ENCODE measurements at places on chromosomes 4 and X.

DNA sequence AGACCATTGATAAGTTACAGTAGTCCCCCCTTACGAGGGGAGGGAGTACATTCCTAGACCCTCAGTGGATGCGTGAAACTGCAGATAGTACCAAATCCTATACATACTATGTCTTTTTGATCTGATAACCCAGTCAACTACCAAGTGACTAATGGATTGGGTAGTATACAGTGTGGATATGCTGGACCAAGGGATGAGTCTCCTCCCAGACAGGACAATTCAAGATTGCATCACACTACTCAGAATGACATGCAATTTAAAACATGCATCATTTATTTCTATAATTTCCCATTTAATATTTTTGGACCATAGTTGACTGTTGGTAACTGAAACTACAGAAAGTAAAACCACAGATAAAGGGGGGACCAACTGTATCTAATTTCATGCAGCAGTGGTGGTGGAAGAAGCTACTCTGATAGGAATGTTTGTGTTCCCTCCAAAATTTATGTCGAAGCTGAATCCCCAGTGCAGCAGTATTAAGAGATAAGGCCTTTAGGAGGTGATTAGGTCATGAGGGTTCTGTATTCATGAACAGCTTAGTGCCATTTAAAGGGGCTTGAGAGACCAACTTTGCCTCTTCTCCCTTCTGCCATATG lies 11.9 kb downstream of the HADH start:
- no peak for DNase-seq

- no peak for DNase-seq
Measured at GRCh38 chrX:50067435-50068284, 133.1 kb downstream of the AKAP4 start.

- no peak for DNase-seq
Measured at GRCh38 chrX:124393238-124393637, 46.9 kb downstream of the SH2D1A start.

GRCh38 chrX:17474892-17475291 lies 99.9 kb downstream of the NHS start:
- DNase-seq = no peak

DNA sequence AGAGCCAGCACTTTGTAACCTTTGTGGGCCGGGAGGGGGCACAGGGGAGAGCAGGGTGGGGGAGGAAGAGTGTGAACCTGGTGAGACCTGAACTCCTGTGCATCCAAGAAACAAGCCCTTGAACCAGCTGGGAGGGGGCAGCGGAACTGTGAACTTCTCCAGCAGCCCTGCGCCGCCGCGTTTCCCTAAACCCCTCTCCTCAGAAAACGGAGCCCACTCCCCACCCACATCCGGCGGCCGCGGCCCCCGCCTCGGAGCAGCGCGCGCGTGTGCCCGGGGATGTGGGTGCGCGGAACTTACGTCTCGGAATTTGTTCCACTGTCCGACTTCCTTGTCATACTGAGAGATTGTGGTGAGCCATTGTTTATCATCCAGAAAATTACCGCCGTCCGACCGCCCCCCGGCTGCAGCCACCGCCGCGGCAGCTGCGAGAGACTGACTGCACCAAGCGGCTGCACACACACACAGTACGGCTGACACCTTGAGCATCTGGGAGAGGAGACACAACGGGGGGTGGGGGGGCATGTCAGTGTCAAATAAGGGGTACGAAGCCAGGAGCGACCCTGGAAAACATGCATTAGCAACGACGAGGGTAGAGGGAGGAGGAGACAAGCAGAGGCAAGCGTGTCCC lies 494 bp downstream of the SPOCK3 start:
- no peak for DNase-seq

DNA sequence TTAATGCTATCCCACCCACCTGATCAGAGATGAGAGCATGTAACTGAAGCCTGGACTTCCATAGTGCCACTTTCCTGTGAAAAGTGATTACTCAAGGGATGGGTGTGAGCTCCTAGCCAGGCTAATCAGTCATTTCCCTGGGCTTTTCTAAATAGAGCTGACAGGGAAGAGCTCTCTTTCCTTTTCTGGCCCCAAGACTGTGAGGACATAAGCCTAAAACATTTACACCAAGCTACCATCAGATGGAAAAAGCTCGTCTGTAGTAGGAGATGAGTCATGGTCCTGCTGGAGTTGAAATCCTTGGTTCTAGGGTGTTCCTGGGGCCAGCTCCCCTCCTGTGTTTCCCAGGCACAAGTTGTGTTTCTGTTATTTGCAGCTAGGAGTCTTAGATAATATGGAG lies 52.4 kb upstream of the NDP start:
- no peak for DNase-seq

GRCh38 chr4:101174679-101175345 lies 172.5 kb downstream of the PPP3CA start:
- no peak for DNase-seq

DNA sequence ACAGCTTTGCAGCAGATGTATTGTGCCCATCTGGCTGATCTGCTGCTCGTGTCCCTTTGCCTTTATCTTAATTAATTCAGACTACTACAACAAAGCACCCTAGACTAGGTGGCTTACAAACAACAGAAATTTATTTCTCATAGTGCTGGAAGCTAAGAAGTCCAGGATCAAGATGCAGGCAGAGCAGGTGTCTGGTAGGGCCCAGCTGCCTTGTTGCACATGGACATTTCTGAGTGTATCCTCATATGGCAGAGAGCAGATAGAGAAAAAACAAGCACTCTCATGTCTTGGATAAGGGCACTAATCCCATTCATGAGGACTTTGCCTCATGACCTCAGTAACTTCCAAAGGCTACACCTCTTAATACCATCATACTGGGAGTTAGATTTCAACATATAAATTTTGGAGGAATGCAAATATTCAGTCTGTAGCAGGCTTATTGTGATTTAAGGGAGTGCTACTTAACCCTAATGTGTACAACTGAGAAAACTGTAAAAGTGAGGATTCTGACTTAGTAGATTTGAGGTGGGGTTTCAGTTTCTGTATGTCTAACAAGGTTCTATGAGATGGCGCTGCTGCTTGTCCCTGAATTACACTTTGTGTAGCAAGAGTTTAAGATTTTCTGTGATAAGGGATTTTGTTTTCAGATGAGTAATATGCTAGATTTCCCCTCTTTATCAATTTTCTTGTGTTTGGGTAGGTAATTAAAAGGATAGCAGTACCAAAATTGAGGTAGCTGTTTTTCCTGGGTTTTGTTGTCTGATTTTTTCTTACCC lies 473.2 kb upstream of the TECRL start:
- no peak for DNase-seq

DNA sequence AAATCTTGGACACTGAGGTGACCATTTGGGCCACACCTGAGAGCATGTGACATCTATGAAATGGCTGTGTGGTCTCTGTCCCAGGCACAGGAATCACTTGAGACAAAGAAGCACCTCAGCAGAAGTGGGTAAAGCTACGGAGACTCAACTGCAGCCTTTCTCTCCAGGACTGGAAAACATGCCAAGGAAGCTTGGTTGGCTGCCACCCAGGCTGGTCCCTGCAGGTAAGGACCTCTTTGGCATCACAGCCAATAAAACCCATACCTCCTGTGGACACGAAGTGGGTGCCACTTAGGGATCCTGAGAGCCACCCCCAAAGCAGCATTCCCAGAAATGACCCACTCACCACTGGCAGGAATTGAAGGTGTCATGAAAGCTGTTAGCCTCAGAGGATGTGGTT lies 74.6 kb downstream of the LEF1 start:
- no peak for DNase-seq

DNA sequence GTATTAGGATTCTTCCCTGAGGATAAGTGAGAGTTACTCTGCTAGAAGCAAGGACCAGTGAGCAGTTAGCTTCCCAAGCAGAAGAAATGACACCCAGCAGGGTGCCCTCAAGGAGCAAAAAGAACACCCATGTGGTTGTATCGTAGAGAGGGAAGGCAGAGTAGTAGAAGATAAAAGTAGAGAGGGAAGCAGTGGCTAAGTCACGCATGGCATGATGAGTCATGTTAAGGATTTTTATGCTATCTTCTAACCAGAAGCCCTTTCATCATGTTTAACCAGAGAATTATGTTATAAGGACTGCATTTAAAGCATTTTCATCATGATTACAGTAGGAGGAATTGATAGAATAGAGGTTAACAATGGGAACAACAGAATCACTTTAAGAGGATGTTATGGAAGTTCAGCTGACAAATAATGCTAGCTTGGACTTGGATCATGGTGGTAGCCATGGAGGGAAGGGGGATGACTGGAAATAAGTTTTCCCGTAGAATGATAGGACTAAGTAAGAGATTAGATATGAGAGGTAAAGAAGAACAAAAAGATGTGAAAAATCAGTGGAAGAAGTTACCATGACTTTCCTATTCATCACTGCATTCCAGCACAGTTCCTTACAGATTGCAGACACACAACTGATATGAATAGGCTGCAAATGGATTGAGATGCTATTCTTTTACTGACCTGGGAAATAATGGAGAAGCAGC lies 383.5 kb upstream of the INTU start:
- DNase-seq = no peak

DNA sequence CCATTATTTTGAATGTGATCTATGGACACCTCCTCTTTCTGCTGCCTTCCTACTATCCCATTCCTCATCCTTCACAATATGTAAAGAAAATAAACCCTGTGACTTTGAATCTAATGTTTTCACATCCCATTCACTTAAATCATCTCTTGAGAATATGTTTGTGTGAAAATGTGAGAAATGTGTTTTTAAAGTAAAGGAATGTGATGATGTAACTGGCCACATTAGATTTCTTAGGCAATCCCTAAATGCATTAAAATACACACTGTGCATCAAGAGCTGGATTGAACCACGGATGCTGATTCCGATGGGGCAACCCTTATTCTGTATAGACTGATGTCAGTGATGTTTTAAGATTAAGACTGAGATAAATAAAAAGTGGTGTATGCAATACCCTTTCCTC lies 558.9 kb upstream of the TENM3 start:
- DNase-seq = no peak

DNA sequence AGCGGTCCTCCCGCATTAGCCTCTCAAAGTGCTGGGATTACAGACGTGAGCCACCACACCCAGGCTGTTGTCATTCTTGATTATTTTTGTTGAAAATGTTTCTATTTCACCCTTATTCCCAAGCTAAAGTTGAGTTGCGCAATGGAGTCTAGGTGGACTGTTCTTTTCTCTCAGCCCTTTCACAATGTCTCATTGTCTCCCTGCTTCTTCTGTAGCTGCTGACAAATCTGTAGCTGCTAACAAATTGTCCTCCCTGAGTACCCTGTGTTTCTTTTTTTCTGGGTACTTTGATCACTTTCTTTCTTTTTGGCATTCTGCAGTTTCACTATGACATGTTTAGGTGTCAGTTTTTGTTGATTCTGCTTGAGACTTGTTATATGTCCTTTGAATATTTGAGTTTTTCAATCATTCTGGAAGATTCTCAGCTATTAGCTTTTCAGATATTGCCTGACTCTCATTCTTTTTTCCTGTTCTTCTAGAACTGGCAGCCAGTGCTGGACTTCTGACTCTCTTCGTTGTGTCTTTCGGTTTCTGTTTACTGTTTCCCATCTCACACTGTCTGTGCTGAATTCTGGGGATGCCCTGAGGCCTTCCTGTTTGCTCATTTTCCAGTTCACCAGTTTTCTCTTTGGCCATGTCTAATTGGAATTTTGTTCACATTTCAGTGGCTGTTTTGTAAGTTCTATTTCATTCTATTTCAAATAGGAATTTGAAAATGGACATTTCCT lies 6.6 kb downstream of the ABCD1 start:
- no peak for DNase-seq

GRCh38 chrX:50402886-50403285 lies 67.7 kb downstream of the DGKK start:
- no peak for DNase-seq

DNA sequence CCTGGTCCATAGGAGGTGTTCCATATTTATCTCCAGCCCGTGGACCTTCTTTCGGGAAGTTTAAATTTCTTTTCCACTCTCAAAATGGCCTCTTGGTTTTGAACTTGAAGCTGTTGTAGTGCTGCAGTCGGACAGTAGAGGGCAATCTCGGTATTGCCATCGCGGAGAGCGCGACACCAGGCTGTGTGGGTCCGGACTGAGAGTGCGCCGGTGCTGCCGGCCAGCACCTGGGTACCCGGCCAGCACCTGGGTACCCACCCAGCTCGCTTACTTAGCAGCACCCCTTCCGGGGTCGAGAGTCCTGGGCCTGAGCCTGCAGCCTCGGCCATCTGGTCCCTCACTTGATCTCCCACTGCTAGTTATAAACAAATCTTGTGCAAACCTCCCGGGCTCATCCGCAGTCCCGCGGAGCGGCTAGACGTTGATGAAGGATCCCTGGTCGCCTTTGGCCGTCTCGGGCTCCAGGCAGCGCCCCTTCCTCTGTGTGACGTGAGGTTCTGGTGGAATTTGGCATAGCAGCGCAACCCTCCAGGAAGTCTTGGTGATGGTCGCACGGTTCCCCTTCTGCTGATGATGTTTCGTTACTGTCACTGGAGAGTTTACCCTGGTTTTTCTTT lies 18.0 kb downstream of the FAM9A start:
- no peak for DNase-seq

DNA sequence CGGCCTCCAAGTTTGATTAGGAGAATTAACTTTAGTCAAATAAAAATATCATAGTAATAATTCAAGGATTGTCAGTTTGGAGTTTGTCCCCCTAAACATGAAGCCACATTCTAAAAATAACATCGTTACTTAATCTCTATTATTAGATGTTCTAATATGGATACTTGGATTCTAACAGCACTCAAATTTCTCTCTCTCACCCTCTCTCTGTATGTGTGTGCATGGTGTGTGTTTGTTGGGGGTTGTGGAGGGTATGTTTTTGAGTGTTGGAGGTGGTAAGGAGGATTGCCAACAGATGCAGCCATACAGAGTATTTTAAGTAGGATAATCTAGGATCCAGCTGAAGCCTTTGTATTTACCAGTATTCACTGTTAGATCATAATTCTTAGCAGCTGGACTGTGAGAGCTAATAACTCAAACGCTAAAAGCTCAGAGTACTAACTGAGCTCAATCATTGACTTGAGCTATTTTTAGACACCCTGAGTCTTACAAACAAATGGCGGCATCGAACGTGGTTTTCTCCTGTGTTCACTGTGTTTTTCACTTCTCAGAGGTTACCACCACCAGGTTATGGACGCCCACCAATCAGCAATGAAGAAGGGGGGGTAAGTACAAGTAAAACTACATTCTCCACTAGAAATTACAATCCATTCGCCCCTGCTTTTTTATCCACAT lies 8.8 kb downstream of the ENAM start:
- no peak for DNase-seq

- DNase-seq = no peak
Measured at GRCh38 chr4:155005395-155006090, 202.9 kb upstream of the NPY2R start.

- no peak for DNase-seq
Measured at GRCh38 chr4:129862461-129862860, 766.5 kb downstream of the C4orf33 start.

DNA sequence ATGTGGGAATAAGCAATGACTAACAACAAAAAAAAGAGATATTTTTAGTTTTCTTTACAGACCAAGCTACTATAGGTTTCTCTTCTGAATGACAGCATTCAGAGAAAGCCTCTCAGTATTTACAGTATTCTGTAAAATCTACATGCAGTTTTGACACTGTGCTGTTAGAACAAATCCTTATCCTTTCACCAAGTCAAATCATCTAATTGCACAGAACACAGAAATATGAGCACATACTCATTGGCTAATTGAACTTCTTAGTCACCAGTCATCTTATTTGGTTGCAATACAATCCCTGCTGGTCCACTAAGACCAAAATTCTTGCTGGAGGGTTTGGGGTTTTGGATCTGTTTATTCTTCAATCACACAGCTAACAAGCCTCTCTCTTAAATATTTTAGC lies 5.7 kb downstream of the ACOT9 start:
- no peak for DNase-seq

Measured in stimulated activated CD8-positive, alpha-beta memory T cell treated with anti-CD3 and anti-CD28 coated beads, Interleukin-4, amount 100 ng/mL, for 4 hours (primary cell).